ENCODE measurements at places on chromosomes 3 and 15.

- no peak for DNase-seq
Measured at GRCh38 chr3:82236257-82236656, 474.8 kb upstream of the GBE1 start.

DNA sequence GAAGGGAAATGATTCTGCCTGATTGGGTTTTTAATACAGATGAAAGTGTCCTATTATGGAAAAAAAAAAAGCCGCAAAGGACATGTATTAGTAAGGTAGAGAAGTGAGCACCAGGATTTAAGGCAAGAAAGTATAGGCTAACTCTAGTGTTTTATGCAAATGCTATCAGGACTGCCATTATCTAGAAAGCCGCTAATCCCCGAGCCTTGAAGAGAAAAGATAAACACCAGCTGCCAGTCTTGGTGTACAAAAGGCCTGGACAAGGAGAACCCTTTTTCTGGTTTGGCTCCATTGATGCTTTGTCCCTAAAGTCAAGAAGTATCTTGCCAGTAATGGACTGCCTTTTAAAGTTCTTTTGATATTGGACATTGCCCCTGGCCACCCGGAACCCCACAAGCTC is 8.6 kb upstream of the TRIM59 start:
- no peak for DNase-seq

- DNase-seq: peak; percentile 53
Measured at GRCh38 chr3:23739536-23739935, 66.2 kb upstream of the UBE2E1 start.

- no peak for DNase-seq
Measured at GRCh38 chr3:195815169-195815771, 3.5 kb upstream of the MUC4 start.

DNA sequence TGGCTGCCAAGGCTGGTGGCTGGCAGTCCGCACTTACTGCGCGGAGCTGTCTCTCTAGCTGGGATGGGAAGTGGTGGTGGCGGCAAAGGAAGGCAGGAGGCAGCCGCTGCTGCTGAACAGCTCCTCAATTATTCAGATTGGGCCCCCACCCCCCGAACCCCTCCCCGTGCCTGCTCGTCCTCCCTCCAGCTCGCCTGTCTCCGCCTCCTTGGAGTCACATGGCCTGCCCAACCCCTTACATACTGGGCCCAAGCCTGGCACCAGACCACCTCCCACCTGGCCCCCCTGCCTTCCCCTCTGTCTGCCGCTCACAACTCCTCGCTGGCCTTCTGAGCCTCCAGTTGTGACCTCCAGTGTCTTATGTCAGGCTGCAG is at the start of gene SLC7A14:
Gene SLC7A14 (minus strand): TSS at position 139 of the 374 bp plus-strand sequence. CDS start 59,139 bp downstream, outside the sequence.
- no peak for DNase-seq

GRCh38 chr15:56640549-56640948 is 92.8 kb downstream of the ZNF280D start:
- no peak for DNase-seq

DNA sequence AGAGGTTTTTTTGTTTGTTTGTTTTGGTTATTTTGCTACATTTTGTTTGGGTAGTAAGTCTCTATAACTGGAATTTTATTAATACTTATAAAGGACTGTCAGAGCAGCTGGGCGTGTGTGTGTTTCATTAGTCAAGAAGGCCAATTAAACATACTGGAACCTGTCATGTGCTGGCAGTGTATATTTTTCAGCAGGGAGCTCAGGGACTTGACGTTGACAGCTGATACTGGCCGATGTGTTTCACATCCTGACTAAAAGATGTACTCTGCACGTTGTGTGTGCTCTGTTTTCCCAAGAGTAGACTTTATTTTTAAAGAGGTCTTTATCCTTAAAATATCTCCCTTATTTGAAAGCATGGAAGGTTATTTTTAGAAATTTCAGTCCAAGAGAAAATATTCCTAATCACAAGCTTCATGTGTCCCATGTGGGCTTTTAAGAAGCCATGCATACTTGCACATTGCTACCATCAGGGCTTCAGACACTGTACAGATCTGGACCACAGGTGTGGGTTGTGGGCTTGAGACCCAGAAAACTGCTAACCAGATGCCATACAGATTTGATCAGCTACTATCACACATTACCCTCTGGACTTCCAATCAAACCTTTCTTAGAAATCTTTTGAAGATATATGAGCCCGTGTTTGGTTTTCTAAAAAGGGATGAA is 135.9 kb downstream of the FEZF2 start:
- no peak for DNase-seq

DNA sequence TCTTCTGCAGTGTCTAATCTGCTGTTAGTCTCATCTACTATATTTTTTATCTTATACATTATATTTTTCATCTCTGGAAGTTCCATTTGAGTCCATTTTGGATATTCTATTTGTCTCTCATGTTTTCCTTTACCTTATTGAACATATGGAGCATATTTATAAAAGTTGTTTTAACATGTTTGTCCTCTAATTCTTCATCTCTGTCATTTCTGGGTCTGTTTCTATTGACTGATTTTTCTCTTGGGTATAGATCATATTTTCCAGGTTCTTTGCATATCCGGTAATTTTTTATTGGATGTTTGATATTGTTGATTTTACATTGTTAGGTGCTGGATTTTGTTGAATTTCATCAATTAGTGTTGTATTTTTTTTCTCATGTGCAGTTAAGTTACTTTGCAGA is 37.5 kb upstream of the KLHL24 start:
- no peak for DNase-seq

- DNase-seq: peak; percentile 18
Measured at GRCh38 chr15:38683382-38684242, 119.0 kb upstream of the RASGRP1 start.

DNA sequence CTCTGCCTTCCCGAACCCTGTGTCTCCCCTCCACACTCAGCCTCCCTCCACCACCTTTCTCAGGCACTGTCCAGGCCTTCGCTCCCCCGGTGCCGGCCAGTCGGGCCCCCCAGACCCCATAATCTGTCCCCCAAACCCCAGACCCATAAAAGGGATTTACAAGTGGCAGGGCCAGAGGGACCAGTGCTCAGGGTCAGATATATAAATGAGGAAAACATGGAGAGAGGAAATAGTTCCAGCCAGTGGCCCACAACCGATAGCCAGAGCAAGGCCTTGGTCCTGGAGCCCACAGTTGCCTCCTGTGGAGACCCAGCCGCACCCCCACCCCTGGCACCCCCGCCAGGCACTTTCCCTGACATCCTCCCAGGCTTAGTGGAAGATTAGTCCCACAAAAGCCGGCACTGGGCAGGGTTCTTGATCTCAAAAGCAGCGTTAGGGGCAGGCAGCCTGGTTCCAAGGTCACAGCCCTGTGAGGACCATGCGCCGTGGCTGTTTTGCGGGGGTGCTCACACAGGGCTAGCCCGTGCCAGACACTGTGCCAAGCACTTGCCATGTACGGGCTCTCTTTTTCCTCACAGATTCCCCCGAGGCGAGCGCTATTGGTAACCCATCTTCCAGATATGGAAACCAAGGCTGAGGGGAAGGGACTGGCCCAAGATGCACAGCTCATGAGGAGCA is 1.1 kb upstream of the PLXND1 start:
- no peak for DNase-seq

GRCh38 chr3:195551381-195551978 is 8.4 kb upstream of the PPP1R2 start:
- no peak for DNase-seq

DNA sequence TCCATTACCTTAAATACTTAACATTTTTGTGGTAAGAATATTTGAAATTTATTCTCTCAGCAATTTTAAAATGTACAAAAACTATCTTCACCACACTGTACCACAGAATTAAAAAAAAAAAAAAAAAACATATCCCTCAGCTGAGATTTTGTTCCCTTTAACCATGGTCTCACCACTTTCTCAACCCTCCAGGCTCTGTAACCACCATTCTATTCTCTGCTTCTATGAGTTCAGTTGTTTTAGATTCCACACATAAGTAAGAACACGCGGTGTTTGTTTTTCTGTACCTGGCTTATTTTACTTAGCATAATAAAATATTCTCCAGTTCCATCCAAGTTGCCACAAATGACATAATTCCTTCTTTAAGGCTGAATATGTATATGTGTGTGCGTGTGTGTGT is 41.5 kb downstream of the CSNK1G1 start:
- DNase-seq: peak; percentile 72

DNA sequence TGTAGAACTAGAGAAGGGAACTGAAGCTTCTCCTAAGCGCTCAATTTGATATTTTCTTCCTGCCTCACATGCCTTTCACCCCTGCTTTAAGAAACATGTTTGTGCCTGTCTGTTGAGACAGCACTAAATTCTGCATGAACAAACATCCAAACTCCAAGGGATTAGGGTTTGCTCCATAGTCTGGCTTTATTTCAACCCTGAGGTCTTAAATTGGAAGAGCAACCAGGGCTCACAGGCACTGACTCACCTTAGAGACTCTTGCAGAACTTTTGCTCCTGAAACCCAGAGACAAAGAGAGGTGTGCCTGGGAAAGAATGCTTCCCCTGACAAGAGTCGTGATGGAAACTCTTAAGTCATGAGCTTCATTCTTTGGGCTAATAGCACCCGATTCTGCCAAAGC is 393.9 kb upstream of the MCTP2 start:
- no peak for DNase-seq

DNA sequence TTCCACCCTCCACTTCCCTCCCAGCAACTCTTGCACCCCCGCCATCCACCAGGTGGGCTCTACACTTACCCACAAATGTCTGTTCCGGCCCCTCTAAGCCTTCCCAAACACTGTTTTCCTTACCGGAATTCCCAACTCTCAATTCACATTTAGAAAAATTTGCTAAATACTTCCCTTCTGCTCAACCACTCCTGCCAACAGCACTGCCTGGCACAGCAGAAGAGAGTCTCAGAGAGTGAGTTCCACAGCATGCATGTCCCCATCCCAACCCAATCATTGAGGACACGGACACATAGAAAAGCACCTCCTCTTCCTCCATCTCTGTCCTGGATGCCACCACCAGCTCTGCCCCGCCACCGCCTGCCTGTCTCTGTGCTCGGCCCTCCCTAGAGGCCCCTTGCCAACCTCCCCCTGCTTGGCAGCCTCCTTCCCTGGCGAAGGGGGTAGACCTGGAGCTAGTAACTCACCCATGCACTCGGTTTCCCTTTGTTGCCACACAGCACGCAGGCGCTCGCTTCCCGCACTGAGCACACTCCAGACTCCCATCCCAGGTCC is 66.2 kb upstream of the SLC6A1 start:
- DNase-seq: no peak

DNA sequence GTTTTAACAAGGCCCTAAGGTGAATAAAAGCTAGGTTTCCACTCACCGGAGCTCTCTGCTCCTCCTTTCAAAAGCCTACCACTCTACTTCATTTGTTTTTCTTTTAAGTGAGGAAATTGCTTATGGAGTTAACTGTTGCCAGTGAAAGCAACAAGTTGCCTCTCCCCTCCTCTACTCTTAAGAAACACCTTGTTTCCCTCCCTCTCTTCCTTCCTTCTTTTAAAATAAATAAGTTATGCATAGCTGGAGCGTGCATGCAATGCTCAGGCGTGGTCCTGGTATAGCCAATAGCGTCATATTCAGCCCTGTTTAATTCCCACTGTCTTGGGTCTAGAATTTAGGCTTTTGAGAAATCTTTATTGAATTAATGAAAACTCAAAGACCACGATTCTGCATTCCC is 101.1 kb upstream of the IGF1R start:
- no peak for DNase-seq
